ENCODE measurements at places on chromosomes 2 and 18.

- DNase-seq: no peak
These were observed 625.6 kb upstream of the SLC39A10 start for GRCh38 chr2:195031411-195031810.

DNA sequence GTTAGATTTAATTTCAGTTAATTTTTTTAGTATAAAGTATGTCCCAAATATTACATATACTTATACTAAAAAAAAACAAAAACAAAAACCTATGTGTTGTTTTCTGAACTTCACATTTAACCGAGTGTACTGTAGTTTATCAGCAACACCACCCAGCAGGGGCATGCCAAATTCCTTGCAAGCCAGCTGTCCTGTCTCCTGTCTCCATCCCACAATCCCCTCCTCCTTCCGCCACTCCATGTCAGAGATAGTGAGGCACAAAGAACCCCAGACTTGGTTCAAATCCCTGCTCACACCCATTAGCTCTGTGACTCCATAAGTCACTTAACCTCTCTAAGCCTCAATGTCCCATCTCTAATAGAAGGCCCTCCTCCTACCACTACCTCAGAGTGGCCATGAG is 9.4 kb downstream of the CHST10 start:
- no peak for DNase-seq

DNA sequence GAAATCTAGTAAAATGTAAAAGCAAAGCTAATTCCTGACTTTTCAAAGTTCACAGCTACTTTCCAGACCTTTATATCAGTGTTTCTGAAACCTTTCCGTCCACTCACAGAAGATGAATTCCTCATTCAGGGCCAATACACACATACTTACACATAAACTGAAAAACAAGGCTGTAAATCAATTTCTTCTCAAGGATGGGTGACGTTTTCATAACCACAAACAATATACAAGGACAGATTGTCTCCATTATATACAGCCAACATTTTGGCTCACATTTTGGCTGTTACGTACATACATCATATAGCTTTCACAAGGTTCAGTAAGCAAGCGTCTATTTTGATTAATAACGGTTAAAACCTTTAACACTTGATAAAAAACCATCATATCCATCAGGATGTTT is 1.4 kb downstream of the RPRD1A start:
- DNase-seq: peak; percentile 14

GRCh38 chr2:148218326-148219075 is 197.6 kb downstream of the MBD5 start:
- no peak for DNase-seq

GRCh38 chr18:71597219-71597618 is 946.9 kb downstream of the CBLN2 start:
- DNase-seq: no peak

DNA sequence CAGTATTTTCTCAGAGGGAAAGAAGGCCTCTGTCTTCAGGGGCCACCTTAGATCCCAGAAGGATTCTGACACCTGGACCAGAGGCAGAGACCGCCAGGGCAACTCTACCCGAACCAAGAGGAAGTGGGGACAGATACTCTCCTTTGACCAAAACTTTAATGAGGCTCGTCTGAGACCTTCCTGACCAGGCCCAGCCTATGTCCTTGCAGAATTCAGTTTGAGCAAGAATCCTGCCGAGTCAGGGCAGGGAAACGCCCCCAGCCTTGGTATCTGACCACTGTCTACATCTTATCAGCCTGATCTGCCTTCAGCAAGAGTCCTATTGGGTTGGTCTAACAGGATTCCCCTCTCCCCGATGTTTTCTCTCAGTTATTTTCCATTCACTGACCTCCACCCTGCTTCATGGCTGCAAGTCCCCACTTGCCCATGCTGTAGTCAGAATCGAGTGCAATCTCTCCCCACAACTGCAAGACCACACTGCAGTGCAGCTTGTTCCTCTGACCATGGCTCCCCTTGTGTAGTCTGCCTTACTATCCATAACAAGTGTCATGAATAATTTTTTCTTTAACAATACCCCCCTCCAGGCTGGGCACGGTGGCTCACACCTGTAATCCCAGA is 95.0 kb downstream of the MSH2 start:
- no peak for DNase-seq

- DNase-seq: peak; percentile 22
These were observed 76.9 kb downstream of the MYO1B start for GRCh38 chr2:191321861-191322662.

- DNase-seq: no peak
These were observed 278.3 kb downstream of the EIPR1 start for GRCh38 chr2:3099145-3099859.

DNA sequence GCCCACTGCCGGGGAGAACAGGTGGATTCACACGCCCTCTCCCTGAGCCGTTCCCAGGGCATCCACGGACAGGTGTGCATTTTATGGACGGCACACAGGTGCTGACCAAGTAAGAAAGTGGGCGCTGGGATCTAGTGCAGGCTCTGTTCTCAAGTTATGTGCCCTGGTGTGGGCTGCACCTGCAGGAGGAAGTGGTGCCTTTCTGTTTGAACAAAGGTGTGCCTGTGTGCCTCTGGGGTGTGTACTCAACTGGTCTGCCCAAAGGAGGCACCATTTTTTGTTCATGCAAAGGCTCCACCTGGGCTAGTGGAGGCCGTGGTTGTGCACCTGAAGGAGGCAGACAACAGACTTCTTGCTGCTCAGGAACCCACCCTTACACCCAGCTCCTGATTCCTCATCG is 88.2 kb upstream of the HK2 start:
- DNase-seq: no peak

DNA sequence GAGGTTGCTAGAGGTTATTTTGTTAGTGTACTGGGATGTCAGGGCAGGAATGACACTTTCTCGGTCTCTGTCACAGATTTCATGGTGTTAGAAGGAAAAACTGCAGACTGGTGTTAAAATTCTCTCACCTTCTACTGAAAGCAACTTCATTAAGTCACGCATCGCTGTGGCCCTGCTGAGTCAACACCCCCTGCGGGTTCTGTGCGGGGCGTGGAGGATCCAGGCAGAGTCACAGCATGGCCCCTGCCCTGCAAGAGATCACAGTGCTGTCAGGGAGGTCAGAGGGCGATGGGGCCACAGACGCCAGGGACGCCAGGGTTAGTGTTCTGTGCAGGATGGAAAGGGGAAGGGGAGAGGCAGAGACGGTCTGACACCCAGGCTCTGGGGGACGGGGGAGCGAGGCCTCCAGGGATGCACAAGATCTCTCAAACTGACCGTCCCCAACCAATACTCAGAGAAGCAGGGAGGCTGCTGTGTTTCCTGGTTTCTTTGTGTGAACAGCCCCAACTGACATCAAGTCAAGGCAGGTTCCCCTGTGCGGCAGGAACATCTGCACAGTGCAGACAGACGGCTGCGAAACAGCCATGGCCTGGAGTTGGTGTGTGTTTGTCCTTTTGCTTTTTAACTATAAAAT is 354.9 kb upstream of the SALL3 start:
- no peak for DNase-seq

GRCh38 chr2:39266139-39266805 is 22.5 kb upstream of the CDKL4 start:
- no peak for DNase-seq

GRCh38 chr2:64637931-64638330 is 15.8 kb downstream of the SERTAD2 start:
- DNase-seq: no peak

DNA sequence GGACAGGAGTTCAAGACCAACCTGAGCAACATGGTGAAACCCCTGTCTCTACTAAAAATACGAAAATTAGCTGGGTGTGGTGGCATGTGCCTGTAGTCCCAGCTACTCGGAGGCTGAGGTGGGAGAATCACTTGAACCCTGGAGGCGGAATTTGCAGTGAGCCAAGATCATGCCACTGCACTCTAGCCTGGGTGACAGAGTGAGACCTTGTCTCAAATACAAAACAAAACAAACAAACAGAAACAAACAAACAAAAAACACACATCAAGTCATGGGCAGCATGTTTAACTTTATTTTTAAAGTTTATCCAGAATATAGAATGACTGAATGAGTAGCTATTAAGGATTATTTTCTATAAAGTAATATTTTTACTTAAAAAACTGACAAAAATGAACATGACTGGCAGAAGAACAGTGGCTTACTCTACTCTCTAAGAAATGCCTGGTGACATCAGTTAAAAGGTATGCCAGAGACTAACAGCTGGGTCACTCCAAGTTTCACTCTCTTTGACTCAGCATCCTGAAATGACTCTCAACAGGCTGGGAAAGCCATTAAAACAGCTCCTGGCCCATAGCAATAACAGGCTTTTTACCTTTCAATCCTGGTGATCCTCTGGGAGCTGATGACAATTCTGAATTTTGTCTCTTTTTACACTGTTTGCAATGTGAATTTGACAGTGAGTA is 281.6 kb upstream of the STON1 start:
- peak; percentile 78 for DNase-seq

DNA sequence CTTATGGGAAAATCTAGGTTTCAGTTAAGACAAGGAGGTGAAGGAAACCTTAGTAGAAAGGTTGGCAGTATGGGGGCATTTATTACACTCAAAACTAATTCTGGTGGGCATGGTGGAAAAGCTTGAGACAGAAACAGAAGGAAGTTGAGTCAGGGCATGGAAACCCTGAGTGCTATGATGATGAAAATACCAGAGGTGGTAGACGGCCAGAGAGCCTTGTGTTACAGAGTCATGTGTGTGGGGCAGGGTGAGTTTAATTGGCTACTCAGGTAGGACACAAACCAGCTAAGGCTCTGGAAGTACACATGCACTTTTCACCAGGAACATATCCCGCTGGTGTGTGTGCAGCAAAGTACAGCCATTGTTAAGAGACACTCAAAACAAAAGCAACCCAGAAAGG is 20.7 kb upstream of the FAM136A start:
- no peak for DNase-seq

DNA sequence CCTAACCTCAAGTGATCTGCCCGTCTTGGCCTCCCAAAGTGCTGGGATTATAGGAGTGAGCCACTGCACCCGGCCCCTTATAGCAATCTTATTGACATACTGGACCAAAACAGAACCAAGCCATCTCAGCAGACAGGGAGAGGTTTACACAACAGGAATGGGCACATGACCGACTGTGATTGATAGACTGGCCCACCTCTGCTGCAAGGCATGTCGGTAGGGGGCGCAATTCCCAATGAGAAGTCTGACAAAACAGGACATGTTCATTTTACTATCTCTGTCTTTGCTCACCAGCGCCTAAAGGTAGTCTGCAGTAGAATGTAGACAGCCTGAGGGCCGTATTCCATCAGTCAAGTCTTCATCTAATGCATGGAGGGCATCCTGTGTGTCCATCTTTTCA is 2.0 kb downstream of the LYPD6B start:
- DNase-seq: no peak

GRCh38 chr2:157735532-157735931 is 106.9 kb upstream of the ACVR1C start:
- DNase-seq: no peak

- no peak for DNase-seq
These were observed 256.4 kb downstream of the SP3 start for GRCh38 chr2:173708806-173709205.

GRCh38 chr18:13225261-13225660 is 6.7 kb downstream of the LDLRAD4 start:
- no peak for DNase-seq

DNA sequence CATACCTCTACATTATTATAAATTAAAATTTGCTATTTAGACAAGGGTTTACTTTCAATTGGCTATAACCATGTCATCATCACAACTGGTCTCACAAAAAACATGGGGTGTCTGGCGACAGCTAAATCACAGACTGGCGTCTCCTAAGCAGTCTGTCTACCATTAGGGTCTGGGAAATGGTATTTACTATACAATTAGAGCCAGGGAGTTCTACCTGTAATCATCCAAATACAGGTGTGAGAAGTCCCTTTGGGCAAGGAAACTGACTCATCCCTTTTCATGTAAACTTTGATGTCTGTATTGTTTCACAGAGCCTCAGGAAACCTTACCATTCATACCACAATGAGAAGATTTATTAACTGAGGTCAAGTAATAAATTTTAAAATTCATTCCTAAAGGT is 126.7 kb downstream of the OLA1 start:
- no peak for DNase-seq

GRCh38 chr18:77123320-77124231 is 9.0 kb downstream of the MBP start:
- no peak for DNase-seq

DNA sequence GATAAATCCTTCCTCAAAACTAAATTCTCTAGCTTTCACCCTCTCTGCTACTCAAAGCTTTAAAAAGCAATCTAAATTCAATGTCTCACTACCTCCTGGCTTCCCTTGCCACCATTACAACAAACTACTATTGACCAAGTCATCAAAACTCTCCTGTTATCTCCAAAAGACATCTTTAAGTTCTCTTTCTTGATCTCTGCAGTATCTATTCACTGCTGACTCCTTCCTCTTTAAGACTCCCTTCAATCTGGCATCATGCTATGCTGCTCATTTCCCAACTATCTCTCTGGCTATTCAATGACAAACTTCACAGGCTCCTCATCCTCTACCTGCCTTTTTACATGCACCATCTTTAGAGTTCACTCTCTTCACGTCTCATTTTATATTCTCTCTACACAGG is 5.9 kb downstream of the PPP3R1 start:
- no peak for DNase-seq

- peak; percentile 40 for DNase-seq
These were observed 26.2 kb upstream of the XDH start for GRCh38 chr2:31440764-31441163.
